ENCODE measurements at places on chromosomes 16 and 17.

GRCh38 chr17:47975189-47975822 is 4.4 kb downstream of the CDK5RAP3 start:
- DNase-seq, result no peak

- DNase-seq, result no peak
Measured at GRCh38 chr17:50389534-50389933, 7.8 kb downstream of the LRRC59 start.

DNA sequence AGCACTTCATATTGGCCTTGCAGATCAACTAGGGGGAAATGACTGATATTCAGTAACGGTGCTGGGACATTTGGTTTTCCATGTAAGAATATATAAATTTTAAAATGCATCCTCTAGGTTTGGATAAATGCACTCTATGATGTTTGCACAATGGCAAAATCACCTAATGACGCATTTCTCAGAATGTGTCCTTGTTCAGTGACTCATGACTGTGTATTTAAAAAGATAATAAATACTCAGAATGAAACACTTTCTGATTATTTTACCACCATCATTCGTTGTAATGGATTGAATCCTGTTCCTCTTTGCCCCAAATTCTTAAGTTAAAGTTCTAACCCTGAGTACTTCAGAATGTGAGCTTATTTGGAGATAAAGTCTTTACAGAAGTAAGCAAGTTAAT is 17.2 kb upstream of the ADGRG1 start:
- DNase-seq, result no peak

DNA sequence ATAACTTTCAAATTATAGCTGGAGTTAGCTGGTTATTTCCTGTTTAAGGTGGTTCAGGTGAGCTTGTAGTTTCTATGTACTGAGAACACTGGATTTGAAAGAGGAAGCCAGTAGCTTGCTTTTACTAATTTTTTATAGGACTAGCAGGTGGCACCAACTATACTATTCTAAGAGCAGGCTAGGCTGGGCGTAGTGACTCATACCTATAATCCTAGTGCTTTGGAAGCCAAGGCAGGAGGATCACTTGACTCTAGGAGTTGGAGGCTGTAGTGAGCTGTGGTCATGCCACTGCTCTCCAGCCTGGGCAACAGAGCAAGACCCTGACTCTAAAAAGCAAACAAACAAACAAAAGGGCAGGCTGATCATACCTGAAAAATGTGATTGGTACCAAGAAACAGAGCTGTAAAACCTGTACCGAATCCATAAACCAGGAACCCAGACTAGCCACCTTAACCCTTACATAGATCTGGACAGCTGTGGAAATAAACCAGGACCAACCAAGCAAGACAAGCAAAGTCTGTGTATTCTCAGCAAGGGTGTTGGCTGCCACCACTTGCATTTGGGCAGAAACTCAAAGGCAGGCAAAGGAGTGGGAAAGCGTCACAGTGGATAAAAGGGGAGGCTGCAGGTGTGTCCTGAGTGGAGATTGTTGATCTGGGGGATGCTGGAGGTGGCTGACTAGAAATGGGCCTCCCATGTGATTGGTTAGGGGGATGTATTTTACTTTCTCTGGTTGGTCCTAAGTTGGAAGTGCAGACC is 36.3 kb downstream of the SLC47A1 start:
- DNase-seq, result no peak

- DNase-seq, result no peak
Measured at GRCh38 chr17:59296190-59296589, 35.3 kb upstream of the YPEL2 start.

GRCh38 chr16:1823821-1824220 is 2.8 kb downstream of the HAGH start:
- DNase-seq, result no peak

GRCh38 chr16:17334096-17334495 is 136.7 kb downstream of the XYLT1 start:
- peak; percentile 13 for DNase-seq

GRCh38 chr17:688100-688989 is 26.3 kb downstream of the VPS53 start:
- no peak for DNase-seq

- no peak for DNase-seq
Measured at GRCh38 chr16:49061137-49061714, 220.4 kb downstream of the CBLN1 start.

DNA sequence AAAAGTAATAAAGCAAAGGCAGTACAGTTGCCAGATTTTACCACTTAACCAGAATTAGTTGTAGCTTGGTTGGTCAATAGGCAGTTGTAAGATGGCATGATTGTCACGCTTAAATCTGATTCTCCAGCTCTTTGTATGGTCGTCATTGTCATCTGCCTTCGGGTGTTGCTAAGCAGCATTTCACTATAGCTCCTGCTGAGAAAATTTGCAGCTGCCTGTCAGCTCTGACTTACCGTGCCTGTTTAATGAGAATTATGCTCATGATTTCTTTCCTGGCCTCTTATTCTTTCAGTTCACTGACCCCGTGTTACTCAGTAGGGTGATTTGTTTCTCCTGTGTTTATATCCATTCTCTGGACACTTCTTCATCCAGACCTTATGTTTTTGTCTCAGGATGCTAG is 66.7 kb downstream of the TANGO6 start:
- no peak for DNase-seq
